Naive thymus-derived CD8-positive, alpha-beta T cell (primary cell): ENCODE measurements at places on chromosomes 12 and 14.
A peak's percentile ranks its signal among the peaks of the same experiment; 100 is the strongest.

- DNase-seq, result no peak
These were observed 527 bp upstream of the ATP23 start for GRCh38 chr12:57940915-57941164.

DNA sequence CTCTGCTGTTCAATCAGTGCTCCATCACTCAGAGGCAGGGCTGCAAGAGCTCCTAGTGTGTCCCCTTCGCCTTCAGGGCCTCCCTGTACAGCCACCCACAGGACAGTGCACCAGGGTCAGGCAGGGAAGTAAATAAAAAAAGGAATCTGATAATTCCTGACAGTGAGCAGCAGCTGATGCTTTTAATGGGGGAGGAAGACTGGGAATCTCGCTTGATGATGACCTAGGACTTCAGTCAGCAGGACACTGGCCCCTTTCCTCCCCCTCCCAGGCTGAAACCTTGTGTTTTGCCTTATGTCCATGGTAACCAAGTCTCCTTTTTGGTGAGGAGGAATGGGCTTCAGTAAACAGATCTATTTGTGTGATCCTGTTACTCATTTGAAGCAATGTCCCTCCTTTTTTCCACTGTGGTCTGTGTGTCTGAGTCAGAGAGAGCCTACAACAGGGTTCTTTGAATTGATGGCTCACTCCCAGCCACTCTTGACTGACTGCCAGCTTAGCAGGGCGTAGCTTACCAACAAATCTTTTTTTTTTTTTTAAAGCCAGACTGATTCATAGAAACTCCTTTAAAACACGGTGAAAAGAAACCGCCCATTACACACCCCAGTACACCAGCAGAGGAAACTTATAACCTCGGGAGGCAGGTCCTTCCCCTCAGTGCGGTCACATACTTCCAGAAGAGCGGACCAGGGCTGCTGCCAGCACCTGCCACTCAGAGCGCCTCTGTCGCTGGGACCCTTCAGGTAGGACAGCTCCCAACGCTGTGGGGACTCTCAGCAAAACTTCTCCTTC lies at the start of gene EMP1:
EMP1 (plus strand) TSS at position 597 of the 792 bp plus-strand sequence. CDS start 14,785 bp downstream, outside the sequence.
- peak; percentile 57 for DNase-seq

GRCh38 chr14:74202113-74202512 lies 37.1 kb upstream of the VSX2 start:
- no peak for DNase-seq

GRCh38 chr12:5166976-5167375 lies 123.3 kb downstream of the KCNA5 start:
- DNase-seq, result no peak

GRCh38 chr12:111455448-111456320 lies 50.0 kb downstream of the SH2B3 start:
- no peak for DNase-seq

DNA sequence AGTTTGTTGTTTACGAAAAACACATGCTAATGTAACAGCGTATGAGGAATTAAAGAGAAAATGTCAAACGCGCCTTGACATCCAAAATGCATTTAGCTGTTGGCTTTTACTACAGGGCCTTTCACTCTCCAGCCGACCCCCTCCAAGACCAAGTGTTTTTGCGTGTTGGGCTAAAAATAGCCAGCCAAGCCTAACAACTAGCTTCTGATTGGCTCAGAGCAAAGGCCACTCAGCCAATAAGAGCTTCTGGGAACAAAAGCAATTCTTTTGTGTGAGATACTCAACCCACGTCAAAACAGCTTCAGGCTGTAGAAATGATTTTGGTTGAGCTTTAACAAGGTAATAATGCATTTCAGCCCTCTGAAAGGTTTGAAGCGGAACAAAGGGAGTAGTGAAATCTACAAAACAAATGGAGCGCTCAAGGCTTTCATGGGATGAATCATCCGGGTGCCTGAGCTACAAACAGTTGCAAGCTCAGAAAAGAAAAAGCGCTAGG lies 198.7 kb upstream of the DCN start:
- DNase-seq, result no peak

- DNase-seq, result no peak
These were observed 69.7 kb downstream of the CMAS start for GRCh38 chr12:22115711-22116110.

DNA sequence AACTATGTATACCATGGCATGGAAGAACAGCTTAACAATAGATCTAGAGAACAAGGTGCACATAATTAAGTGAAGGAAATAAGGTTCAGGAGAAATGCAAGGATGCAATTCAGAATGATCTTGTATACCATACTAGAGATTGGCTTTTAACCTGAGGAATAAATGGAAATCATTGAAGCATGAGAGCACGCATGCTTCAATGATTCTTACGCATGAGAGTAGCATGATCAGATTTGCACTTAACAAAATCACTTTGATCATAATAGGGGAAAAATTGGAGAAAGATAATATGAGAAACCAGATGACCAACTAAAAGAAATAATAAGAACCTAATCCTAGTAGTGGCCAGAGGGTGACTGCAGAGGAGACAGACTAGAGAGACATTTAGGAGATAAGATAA lies 133.3 kb upstream of the FSCB start:
- no peak for DNase-seq

DNA sequence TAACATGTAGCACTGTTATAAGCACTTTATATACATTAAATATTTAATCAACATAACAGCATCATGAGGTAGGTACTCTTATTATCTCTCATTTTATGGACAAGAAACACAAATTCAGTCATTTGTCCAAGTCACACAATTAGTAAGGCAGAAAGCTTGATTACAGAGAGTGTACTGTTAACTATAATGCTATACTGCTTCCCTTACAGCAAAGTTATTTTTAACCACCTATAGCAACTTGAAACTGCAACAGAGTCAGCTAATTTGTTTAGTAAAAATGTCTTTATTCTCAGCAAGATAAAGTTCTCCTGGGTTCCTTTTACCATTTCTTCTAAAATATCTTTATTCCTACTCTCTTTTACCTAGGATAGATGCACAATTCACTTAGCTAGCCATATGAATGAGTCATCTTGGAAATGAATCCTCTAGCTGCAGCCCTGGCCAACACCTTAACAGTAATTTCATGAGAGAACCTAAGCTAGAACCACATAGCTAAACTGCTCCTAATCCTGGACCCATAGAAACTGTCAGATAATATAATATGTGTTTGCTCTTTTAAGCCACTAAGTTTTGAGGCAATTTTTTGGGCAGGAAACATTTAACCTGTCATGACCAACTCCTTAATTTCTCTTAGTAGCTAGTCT lies 90.2 kb upstream of the HECTD1 start:
- no peak for DNase-seq
